ENCODE measurements at places on chromosomes 16 and 17. TPM values are rescaled to one million over a fixed set of nuclear protein-coding genes. Genes with fewer than 3 reads are reported as not detected.
A peak's percentile ranks its signal among the peaks of the same experiment; 100 is the strongest.

- DNase-seq: no peak
Observed at GRCh38 chr17:68334393-68334792, 43.1 kb downstream of the ARSG start.

DNA sequence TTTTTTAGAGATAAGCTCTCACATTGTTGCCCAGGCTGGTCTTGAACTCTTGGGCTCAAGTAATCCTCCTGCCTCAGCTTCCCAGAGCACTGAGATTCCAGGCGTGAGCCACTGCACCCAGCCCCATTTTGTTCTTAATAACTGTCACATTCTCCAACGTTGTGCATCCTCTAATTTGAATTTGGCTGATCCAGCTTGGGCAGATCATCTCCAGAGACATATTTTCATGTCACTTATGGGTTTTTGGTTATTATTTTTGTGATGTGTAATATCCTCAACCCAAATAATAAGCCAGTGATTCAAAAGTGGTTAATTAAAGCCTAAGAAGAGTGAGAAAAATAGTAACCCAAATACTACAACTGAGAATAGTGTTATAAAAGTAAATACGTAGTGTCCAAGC, 16.2 kb upstream of the COL1A1 start:
- no peak for DNase-seq

DNA sequence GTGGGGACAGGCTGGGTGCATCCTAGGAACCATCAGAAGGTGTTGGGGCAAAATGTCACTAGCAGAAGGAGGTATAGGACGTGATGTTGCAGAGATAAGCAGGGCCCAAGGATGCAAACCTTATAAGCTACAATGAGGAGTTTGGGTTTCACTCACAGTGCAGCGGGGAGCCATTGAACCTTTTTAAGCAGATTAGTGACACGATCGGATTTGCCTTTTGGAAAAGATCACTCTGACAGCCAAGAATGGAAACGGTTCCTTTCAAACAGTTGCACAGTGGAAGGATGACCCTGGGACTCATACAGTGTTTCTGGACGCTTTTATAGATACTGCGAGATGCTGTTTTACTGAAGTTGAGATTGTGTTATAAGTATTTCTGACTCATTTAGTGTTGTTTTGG, 131.8 kb upstream of the CACNG3 start:
- DNase-seq: no peak

GRCh38 chr16:80296034-80296433, 244.8 kb upstream of the DYNLRB2 start:
- no peak for DNase-seq

- DNase-seq: peak; percentile 48
Observed at GRCh38 chr17:47323382-47324223, at the start of gene EFCAB13. Gene EFCAB13 (plus strand): TSS chr17:47323955. CDS start chr17:47328354, 4,399 bp downstream.

- DNase-seq: no peak
Observed at GRCh38 chr17:69447726-69448125, 33.2 kb downstream of the MAP2K6 start.

GRCh38 chr17:73720187-73720834, 76.1 kb upstream of the SDK2 start:
- no peak for DNase-seq

DNA sequence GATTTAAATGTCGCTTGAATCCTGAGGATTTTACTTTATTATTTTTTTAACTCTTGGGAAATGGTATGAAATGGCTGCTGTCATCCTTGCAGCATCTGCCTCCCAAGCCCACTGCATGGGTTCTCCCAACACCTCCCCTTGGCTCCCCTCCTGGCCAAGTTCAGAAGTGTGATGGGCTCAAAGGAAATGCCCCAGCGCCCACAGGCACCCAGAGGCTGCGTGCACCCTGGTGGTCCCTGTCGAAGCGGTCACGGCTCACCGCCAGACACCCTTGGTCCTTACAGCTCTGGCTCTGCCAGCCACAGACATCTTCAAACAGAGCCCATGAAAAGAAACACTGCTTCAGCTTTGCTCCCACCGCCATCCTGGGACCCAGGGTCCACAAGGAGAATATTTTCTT, 334.7 kb downstream of the SOX9 start:
- DNase-seq: no peak

- DNase-seq: no peak
Observed at GRCh38 chr16:27027971-27028370, 38.8 kb upstream of the C16orf82 start.

DNA sequence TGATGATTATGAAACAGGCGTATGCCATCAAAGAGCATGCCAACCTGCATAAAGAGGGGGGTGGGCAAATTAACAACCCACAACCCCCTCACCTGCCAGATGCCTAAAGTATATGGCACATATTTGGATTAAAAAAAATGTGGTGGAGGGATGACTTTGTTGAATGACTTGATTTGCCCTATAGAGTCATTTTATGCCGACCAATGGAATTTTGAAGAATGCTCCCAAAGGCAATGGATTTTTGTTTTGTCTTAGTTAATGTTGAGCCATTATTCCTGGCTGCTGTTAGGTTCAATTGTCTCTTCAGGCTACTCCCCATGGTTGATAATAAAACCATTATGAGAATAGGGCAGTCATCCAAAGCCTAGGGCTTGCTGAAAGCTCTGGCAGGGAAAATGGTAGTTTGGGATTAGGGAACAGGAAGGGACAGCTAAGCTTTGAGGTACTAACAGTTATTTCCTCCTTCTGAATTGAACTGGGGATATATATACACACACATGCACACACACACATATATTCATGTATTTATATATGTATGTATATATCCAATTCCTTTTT, 5.8 kb upstream of the CHCT1 start:
- no peak for DNase-seq

DNA sequence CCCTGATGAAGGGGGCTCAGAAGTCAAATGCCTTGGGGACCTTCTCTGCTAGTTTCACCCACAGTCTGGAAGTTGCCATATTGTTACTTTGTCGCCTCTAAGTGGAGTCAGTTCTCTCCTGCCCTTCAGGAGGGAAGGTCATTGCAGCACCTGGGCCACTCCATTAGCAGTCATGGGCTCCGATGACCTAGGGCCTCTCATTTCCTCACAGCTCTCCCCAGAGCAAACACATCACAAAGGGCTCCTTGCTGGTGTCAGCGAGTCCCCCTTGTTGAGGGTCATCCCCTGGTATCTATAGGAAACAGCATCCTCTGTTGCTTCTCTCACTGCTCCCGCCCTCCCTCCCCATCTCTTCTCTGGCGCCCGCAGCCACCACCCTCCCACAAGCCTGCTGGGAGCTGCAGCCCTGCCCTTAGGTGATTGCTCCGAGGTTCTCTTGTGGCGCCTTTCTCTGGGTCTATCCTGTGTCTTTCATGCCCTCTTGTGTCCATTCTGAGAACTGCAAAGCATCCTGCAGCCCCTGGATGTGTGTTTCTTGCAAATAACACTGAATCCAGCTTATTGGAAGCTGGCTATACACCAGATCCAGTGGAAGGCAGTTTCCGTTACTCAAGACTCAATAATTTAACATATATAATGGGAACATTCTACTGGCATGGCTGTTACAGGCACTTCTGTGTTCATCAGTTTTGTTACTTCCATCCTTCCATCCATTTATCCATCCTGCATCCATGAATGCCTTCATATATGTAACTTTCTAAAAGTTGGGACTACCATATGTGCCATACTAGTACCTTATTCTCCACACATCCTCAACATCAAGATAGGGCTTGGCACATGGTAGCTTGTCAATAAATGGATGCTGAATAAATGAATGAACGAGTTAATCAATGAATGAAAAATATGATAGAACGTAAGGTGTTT, 21.2 kb downstream of the PDILT start:
- DNase-seq: peak; percentile 64

- no peak for DNase-seq
Observed at GRCh38 chr17:76145231-76146052, 4.4 kb upstream of the FOXJ1 start.

DNA sequence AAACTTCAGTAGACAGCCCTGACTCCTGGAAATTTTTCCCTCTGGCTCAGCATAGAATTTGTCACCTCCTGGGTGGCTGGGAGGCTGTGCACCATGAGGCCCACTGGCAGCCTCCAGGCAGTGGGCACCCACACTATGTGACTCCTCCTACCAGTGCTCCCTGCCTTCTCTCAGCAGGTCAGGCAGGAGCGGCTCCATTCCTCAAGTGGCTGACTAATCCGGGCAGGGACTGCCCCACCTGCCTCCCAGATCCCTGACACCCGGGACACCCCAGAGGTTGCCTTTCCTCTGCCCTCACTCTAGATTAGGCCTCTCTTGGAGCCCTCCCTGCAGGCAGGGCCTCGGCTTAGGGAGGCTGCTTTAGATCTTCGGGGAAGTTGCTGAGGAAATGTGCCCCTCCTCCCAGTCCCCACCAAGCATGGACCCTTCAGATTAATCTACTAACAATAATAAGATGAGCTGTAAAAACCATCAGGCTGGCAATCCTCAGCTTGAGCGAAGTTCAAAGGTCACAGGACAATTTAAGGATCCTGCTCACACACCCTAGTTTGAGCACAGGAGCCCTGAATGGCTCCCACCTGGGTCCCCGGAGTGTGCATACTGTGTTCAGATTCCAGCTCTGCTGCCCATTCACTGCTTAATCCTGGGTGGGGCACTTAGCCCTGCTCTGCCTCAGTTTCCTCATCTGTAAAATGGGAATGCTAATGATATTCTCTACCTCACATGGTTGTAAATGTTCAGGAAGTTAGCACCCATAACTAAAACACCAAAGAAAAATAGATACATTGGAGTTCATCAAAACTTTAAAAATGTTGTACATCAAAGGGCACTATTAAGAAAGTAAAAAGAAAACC, 10.0 kb upstream of the MYCBPAP start:
- no peak for DNase-seq

DNA sequence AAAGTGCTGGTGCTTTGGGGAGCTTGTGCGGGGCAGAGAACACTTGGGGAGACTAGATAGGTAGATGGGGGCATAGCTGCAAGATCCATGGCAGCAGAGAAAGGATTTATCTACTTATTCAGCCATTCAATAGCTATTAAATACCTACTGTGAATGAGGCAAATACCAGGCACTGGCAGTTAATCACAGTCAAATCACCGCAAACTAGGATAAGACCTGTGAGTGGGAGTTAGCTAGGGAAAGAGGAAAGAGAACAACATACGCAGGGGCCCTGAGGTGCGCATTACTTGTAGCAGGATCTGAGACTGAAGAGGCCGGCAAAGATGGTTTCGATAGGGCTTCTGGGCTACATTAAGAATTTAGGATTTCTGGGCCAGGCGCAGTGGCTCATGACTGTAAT, 3.8 kb upstream of the ALKBH5 start:
- DNase-seq: no peak

GRCh38 chr17:77610518-77610893, 348.0 kb upstream of the TNRC6C start:
- no peak for DNase-seq

DNA sequence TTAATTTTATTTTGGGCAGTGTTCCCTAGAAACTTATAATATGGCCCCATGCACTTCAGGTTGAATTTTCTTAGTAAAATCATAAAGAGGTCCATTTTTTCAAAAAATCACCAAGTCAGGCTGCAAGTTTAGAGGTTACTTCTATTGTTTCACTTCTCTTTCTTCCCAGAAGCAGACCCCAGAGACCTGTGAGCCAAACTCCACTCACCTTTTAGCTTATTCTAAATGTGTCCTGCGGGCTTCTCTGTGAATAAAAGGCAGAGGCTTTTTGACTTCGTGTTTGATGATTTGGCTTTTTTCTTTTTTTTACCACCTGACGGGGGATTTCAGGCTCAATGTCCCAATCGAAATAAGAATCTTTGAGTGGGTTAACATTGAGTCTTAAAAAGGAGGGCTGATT, 7.4 kb downstream of the PRKCB start:
- DNase-seq: no peak

GRCh38 chr16:30805370-30806169, 18.6 kb upstream of the ZNF629 start:
- DNase-seq: peak; percentile 56

DNA sequence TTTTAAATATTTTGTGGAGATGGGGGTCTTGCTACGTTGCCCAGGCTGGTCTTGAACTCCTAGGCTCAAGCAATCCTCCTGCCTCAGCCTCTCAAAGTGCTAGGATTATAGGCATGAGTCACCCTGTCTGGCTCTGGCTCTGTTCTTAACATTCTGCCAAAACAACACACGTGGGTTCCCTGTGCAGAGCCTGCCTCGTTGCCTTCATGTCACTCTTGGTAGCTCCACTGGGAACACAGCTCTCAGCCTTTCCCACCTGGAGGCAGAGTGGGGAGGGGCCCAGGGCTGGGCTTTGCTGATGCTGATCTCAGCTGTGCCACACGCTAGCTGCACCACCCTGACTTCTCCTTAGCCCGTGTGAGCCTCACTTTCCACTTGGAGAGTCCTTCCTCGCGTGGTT, 19.3 kb downstream of the CRISPLD2 start:
- peak; percentile 55 for DNase-seq

GRCh38 chr17:12850996-12851395, 61.7 kb downstream of the ARHGAP44 start:
- no peak for DNase-seq

Gene ZFPM1
- total RNA-seq: 5.8 TPM

Gene SOCS7
- total RNA-seq: 13.5 TPM

Gene HASPIN
- 6.6 TPM for total RNA-seq

Gene TLE7
- total RNA-seq: not detected

Gene PRSS21
- not detected for total RNA-seq

Gene RCVRN
- total RNA-seq: not detected

Data from HFFc6 (cell line).